ENCODE measurements at places on chromosomes 6 and 20.
A peak's percentile ranks its signal among the peaks of the same experiment; 100 is the strongest.

DNA sequence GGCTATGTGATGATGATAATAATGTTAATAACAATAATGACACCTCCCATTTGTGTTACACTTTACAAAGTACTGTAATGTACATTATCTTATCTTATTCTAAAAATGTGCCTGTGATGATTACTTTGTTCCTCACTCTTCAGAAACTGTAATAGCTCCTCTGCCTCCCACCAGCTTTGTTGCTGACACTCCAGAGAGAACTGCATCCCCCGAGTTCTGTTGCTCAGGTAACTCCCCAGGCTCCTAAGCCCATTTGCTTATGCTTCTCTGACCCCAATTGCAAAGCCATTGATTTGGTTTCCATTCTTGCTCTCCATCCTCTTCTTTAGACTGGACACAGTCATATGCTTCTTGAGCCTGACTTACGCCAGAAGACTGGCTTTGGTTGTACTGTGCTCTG is 319.7 kb downstream of the EPM2A start:
- DNase-seq: no peak

DNA sequence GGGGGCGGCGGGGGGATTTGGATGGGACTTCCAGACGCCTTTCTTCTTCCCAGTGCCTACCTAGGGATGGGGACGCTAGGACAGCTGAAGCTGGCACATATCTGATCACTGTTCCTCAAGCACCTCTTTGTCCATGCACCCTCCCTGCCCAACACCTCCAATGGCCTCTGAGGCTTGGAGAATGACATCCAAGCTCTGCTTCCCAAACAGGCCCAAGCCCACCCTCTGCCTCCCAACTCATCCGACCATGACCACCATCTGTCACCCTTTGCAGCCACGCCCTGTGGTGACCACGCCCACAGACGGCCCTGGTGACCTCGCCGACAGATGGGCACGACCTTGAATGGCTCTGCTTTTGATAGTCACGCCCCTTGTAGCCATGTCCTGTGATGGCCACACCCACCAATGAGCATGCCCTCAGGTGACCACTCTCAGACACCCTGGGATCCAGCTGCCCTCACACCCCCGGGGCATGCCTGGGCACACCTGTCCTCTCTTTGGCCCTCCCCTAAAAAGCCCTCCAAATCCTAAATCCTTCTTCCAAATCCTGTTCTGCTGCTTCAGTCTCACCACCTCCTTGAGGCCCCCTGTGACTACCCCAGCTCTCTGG is 51.0 kb downstream of the SSR1 start:
- no peak for DNase-seq

DNA sequence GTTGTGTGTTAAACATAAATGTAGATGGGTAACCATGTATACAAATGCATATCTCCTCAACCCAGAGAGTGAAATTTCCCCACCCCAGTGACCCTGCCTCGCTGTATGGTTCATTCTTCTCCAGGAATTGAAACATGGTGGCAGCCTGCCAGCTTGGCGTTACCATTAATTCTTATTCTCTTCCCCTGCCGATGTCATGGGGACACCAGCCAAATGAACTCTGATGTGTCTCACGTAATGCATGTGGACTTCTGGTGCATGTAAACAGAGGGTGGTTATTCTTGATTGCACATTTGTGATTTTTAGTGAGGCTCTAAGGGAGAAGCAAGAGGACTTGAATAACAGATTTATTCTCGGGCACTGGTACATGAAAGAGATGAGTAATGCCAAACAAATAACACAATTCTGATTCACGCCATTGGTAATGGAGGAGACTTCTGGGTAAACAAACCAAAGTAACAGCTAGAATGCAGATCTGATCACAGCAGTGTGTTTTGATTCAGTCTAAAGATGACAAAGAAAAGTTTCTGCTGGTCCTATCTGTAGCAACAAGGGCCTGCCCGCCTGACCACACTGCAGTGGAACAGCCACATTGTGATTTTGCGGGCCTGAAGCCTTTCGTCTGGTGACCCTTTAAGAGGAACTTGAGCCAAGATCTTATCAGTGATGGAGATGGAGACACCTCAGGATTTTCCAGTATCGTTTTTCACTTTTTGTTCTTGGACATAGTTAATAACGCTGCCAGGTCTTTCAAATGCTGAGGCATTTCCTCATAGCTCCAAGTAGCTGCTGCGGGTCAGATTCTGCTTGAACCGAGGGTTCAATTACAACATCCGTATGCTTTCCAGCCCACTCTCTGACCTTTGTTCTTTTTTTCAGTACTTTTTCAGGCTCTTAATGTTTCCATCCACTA is 171.8 kb upstream of the AKAP12 start:
- no peak for DNase-seq

DNA sequence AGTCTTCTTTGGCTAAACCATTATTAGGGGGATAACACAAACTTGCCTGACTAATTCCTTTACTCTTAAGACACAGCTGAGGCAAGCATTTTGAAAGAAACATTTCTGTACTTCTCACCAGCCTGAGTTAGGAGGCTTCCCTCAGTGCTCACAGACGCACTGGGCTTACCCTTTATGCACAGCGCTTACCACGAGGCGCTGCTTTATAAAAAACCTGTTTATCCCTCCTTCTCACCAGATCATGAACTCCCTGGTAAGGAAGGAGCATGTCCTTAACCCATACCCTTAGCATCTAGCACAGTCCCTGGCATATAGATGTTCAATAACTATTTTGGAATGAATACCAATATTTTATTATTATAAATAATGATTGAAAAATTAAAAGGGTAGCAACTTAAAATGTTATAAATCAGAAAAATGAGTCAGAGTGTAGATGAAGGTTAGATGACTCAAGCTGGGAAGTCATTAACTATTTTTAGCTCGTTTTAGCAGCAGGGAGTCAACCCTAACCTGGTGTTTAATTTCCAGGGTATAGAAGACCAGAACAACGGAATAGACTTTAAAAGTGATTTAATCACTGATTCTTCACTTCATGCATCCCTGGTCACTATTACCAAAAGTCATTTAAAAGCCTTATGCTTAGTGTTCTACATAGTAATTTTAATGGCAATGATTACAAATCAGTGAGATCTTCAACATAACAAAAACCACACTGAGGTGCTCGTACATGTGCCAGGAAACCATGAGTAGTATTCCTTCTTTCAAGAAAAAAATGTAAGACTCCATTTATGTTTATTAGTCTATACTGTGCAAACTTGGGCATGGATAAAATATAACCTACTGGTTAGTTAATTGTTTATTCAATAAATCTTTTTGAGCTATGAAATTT is 4.1 kb upstream of the TPD52L1 start:
- no peak for DNase-seq

- no peak for DNase-seq
These were observed 236.4 kb downstream of the NFATC2 start for GRCh38 chr20:51306081-51306480.

DNA sequence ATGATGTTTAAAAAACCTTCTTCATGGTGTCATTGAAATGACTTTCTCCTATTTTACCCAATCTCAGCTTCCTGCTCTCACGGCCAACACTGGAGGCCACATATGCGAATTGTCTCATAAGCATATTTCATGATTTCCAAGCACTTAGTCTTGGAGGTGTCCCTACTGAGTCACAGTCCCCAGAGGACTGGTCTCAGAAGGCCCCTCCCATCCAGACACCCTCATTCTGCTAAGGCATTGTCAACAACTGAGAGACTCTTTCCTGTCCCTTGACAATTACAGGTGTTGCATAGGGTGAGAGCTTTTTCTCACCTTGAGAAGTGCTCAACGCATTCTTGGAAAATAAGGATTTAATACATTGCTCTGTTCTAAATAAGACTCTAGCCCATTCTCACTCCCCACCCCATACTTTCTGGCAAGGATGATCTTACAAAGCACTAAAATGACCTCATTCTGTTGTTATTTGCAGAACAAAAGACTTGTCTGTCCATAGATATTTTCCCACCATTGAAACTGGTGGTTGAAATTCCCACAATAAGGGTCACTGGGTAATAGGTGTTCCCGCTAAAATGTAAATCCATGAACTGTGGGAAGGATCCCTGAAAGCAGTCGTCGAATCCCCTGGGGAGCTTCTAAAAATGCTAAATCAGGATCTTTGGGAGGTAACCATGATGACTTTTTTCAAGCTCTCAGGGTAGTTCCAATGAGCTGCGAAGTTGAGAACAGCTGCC is 32.3 kb upstream of the SLC22A23 start:
- DNase-seq: no peak

DNA sequence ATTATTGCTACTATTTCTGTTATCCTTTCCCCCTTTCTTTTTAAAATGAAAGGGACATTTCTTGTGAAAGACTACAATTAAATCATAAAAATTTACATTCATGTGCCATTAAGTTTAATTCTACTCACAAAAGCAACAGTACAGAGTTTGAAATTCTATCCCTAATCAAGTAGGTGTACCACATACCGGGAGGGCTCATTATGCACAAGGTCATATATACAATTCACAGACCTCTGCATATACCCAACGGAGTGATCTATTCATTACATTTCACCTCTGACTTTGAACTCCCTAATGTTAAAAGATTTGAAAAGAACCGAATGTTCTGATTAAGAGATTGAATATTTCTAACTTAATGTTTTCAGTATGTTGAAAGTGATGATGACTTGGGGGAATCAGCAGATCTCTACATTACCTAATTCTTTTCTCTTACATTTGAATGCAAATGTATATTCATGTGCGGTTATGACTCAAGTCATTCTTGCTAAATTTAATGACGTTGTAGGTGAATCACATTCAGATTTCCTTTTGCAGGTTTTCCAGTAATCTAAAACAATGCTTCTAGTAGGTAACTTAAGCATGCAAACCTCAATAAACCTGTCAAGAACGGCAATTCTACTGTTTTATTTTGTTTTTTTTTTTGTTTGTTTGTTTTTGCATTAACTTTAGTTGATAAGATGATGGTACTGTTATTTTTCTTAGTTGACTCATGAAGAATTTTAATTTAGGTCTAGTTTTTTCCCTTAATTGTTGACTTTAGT is 7.3 kb downstream of the EYA4 start:
- no peak for DNase-seq

- DNase-seq: peak; percentile 66
These were observed 22.5 kb downstream of the NCOA3 start for GRCh38 chr20:47524015-47524784.

DNA sequence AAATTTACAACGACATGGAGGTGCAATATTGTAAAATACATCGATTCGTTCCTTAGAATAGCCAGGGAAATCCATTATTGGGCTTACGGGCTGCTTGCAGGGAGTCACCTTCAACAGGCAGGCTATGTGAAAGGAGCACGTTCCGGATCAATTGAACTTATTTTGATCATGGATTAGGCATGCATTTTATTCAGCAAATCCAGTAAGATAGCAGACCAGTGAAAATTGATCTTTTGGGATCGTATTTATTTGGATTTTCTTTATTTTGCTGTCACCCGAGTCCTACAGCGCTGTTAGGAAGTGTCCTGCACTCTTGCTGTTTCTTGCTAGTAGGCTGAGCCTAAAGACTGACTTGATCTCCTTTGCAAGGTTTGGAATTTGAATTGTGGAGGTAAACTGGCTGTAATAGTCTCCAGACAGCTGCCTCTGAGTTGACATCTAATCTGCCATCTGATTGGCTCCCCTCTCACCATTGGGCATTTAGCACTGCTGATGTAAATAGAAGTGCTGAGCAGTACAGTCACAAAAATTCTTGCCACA is 3.0 kb downstream of the ARID1B start:
- DNase-seq: no peak

DNA sequence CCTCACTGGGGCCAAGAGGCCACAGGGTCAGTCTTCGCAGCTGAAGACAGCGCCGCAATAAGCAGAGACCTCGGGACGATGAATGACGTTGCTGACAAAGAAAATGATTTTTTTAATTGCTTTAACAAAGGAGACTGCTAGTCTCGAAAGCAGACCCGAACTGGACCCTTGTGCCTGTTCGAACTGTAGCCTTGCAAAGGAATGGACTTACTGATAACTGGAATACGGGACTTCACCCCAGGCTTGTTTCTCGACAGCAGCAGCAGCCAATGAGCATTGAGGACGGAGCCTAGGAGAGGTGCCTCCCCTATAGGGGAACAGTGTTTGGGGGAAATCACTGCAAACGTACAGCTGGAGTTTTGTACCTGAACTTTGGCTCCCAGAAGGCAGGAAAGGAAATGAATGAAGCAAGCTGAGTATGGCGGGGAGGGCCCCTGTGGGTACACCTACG is 1.3 kb upstream of the TAF4 start:
- no peak for DNase-seq

DNA sequence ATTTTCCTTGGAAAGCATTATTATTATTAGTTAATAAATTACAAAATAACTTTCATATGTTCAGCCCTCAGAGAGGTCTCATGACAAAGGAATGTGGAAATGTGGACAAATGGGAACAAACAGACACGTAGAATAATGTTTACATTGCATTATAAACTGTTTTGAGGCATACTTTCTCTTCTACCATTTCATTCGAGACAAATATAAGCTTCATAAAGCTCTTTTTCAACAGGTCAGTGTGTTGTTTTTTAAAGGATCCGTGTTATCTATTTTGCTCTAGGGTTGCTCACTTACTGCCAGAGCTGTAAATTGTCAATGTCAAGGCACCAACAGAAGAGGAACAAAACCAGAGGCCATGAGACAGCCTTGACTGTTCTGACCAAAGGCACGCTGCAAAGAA is 256.8 kb downstream of the PHACTR1 start:
- no peak for DNase-seq

DNA sequence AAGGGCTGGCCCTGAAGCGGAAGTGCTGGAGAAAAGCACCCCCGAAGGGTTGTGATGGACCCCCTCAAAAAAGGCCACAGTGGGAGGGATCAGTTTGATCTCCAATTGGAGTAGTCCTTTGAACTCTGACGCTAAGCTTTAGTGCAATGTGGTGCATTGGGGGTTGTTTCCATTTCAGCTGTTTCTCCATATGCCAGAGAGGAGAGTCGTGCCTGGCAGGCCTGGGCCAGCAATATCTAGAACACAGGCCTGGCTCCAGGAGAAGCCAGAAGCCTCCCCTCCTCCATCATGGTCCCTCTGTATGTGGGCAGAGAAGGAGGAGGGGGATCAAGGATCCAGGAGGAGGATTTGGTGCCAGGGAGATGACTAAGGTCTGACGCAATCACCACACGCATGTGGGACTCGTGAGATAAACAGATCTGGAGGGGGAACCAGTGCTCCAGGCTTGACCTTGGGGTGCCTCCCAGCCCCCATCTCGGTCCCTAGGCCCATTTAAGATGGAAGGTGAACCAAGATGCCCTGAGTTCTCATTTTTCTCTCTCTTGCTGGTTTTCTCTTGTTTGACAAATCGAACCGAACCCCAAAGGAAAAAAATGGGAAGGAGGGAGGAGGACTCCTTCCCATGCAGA is 517.4 kb upstream of the JARID2 start:
- no peak for DNase-seq

DNA sequence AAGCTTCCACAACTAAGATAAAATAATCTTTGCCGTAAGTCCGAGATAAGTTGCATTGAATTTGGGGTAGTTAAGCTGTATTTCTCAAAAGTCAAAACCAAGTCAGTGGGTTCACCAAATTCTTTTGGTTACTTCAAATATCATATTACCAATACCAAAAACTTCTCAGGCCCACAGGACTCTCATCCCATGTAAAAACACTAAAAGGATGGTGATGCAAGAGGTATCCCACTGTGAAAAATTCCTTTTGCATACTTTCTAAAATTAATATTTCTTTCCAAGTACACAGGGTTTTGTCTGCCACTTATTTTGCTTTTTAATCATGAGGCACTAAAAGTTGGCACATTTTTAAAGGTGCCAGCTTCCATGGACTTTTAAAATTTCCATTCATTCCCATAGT is 151.3 kb downstream of the GJA10 start:
- no peak for DNase-seq

Data from CMK (cell line).